T1000 (cell line): ENCODE measurements at places on chromosomes 1 and 21.

DNA sequence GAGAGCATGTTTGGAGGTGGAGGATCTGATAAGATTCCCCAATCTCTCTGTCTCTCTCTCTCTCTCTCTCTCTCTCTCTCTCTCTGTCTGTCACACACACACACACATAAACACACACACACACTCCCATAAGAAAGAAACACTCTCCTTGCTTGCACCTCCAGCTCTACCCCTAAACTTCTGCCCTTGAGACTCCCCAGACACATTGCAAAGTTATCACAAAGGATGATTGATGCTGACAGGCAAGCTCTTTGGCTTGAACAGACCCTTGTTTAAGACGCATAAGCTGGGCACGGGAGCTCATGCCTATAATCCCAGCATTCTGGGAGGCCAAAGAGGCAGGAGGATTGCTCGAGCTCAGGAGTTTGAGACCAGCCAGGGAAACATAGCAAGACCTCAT lies 78.2 kb downstream of the NAV1 start:
- no peak for DNase-seq

DNA sequence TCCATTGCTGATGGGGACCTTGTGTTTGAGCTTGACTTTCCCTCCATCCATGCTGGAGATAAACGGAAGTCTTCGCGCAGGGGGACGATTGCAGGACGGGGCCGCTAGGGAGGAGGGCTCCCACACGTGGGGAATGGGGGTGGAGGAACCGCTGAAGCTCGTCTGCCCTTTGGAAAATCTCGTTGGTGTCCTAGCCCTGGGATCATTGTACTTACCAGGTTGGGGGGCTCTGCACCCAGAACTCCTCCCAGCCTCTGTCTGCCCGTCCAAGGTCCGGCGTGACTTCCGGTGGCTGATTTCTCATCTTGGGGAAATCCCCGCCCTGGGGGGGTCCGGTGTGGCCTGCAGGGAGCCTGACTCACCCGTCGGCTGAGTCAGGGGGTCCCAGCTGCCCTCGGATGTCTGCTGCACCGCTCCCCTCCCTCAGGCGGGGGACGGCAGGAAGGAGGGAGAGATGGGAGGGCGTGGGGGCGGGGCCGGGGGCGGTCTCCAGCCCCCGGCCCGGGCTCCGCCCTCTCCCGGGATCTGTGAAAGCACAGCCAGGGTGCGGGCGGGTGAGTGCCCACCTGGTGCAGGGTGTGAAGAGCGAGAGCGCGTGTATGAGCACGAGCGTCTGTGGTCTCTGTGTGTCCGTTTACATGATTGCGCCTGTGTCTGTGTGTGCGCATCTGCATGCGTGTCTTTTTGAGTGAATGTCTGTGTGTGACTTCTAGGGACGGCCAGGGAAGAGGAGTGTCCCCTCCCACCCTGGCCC lies 35.8 kb downstream of the PIK3CD start:
- DNase-seq, result peak; percentile 89

DNA sequence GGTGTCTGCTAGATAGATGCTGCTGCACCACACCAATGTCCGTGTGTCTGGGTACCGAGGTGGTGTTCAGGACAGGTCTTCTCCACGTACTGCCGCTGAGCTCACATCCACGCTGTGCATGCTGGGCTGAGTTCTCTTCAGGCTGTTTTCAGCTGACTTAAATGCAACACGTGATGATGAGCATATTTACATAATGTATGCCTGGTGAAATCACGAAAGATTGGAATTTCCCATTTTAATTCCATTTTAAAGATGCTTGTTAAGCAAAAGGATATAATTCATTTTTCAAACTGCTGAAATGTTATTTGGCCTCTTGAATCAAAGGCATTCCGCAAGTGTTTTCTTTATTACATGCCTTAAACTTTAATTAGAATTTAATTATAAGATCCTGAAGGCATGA lies 107.9 kb downstream of the FGGY start:
- DNase-seq, result no peak

- no peak for DNase-seq
These were observed 68.2 kb downstream of the IGSF21 start for GRCh38 chr1:18175530-18176377.

- no peak for DNase-seq
These were observed 2.8 kb upstream of the ECE1 start for GRCh38 chr1:21292984-21293536.

DNA sequence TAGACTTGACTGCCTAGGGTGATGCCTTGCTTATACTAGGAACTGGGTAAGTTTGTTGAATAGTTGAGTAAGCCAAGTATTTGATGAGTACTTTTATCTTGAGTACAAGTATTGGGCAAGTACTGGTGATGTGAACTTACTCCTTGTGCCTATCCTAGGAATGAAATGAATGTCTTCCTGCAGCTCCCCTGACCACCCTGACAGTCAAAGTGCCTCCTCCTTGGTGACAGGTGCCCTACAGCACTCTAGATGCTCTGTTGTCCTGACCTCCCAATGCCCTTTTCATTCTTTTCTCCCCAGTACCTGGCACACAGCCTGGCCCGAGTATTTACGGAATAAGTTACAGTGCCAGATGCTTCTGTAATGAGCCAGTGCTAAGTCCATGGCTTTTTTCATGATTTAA lies 25.5 kb downstream of the PCSK9 start:
- DNase-seq, result peak; percentile 48

DNA sequence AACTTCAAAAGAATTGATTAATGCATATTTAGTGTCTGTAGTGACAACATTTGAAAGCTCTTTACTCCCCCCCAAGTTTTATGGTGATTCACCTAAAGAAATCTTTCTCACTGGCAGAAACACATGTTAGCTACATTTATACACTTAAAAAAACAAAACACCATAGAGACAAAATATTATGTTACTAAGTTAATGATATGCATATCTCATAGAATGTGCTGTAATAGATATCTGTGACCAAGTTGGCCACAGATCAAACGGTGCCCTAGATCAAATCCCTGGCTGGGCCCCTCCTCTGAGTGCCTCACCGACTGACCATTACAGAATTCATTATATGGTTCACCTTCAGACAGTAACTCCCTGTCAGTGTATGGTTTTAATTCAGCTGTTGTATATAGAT lies 322.1 kb upstream of the LYPLAL1 start:
- DNase-seq, result no peak

- DNase-seq, result no peak
These were observed 4.1 kb downstream of the C1orf74 start for GRCh38 chr1:209780268-209780667.

DNA sequence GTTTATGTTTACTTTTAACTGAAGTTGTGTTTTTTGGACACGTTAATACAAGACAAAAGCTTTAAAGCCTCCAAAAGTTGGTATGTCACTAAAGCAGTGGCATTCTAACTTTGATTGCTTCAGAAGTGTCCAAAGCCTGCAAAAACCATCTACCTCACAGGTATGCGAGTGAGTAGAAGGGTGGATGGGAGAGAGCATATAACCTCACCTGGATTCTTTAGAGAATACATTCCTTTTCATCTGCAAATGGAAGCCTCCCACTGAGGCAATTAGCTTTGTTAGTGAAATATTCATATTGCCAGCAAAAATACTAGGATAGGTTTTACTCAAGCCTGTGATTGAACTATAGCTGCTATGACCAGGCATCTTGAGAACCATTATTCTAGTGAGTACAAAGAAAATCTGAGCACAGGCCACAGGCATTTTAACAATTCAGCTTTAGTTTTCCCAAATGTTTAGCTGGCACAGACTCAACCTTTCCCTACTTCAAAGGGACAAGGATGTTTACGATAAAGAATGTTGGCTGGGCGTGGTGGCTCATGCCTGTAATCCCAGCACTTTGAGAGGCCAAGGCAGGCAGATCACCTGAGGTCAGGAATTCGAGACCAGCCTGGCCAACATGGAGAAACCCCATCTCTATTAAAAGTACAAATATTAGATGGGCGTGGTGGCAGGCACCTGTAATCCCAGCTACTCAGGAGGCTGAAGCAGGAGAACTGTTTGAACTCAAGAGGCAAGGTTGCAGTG lies 39.7 kb downstream of the MAP3K21 start:
- no peak for DNase-seq

DNA sequence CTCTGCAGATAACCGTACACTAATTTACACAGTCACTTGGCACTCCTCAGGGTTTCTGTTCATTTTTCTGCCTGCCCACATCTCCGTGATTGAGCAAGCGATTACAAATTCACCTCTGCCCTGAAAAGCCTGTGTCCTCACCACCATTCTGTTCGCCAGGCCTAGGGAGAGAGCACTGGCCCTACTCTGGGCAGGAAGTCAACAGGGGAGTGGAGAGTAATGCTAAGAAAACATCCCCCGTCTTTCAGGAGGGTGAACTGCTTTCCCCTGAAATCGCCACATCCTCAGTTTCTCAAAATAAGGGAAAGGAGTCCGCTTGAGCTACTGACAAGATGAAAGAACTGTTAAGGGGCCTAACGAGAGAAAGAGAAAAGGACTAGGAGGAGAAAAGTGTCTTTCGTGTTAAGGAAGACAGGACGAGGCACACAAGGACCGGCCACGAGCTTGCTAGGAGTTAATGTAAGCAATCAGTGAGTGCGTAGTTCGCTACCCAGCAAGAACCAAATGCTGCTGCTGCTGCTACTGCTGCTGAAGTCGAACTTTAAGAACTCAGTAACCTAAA lies 632 bp downstream of the PEX19 start:
- no peak for DNase-seq

- no peak for DNase-seq
These were observed 2.3 kb downstream of the KLHDC8A start for GRCh38 chr1:205354259-205355074.

DNA sequence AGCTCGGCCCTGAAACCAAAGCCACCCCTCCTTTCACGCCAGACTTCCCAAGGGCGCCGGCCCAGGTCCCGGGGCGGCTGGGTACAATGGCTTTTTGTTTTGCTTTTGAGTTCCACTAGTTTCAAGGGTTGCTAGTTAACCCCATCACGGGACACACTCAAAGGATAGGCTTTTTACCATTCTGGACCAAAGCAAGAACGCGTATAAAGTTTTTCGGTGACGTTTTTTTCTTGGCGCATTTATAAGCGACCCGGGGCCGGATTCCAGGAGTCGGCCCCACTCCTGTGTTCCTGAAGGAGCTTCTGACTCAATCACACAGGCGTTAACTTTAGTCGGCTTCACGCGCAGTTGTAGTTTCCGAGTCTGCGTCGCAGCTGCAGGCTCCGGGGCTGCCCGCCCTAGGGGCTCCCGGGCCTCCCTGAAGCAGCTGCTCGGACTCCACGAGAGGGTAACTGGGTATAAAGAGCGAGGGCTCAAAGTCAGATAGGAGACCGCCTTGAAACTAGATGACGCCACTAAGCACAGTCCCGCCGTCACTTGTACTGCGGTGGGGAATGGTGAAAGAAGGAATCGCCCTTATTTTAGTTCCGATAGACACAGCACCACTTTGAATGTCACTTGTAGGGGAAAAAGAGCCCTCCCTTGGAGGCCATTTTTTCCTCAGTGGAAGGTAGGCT lies 707 bp upstream of the KLHL21 start:
- peak; percentile 60 for DNase-seq

- no peak for DNase-seq
These were observed at the start of gene C1orf210 for GRCh38 chr1:43285269-43285990. C1orf210 (minus strand) TSS chr1:43285581; CDS start chr1:43283270, 2,311 bp downstream.

GRCh38 chr1:10530281-10530740 lies 55.6 kb downstream of the PEX14 start:
- DNase-seq, result no peak

- no peak for DNase-seq
These were observed 43.7 kb downstream of the CHAF1B start for GRCh38 chr21:36428761-36429432.

- no peak for DNase-seq
These were observed 1.4 kb upstream of the OR14A16 start for GRCh38 chr1:247825362-247825761.

GRCh38 chr21:15430023-15430422 lies 299.8 kb upstream of the USP25 start:
- DNase-seq, result no peak

DNA sequence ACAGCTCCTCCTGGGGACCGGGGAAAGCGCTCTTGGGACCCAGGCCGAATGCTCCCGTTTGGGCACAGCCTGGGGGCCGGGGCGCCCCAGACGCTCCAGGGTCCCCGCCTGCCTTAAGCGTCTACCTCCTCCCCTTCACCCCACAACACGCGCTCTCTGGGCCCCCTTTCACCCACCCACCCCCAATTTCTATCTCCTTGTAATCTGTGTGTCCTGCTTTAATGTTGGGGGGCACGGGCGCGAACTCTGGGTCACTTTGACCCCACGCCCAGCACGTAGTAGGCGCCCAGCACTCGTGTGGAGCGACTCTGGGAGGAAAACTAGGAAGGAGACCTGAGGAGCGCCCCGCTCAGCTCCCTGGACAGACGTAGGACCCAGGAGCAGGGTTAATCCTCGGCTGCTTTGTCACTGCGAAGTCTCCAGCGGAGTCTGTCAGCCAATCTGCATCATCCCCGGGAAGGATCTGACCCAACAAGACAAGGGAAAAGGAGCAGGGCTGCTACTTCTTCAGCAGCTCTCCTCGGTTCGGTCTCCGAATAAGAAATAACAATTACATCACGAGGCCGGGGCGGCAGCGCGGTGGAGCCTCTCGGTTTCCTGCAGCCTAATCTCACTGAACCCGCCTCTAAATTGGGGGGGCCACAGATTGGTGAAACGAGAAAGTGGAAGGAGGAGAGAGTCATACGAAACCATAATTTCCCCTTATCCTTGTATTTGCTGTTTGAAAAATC lies 757 bp upstream of the NRIP1 start:
- peak; percentile 39 for DNase-seq

DNA sequence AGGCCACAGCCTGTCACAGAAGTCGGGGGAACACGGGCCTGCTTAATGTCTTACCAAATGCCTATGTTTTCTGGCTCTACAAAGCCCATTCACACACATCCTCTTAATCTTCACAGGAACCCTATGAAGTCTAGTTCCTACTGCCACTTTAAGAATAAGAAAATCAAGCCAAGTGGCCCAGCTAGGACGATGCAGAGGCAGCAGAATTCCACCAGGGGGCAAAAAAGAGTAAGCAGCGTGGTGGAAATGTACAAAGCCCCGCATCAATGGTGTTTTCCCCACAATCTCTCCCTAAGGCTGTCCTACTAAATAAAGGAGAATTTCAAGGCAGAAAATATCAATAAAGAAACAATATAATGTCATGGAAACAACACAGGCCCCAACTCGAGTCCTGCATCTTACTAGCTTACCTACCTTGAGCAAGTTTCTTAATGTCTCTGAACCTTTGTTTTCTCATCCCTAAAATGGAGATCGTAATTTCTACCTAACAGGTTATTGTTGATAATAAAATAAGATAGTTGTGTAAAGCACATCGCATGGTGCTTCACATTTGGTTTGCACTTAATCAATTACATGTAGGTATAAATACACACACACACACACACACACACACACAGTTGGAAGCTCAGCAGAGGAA lies 21.4 kb downstream of the SEC16B start:
- peak; percentile 44 for DNase-seq
